HepG2 (cell line): ENCODE measurements at places on chromosomes 1 and 21. TPM values are rescaled to one million over a fixed set of nuclear protein-coding genes. Genes with fewer than 3 reads are reported as not detected.

Gene TMPRSS2
- 1.7 and 1.9 TPM in 2 replicates for polyA plus RNA-seq

GRCh38 chr1:212981571-212982328, 31.4 kb downstream of the VASH2 start:
- H3K4me3 ChIP-seq: no peak overlapping the region
- no peak for DNase-seq
- no peaks in the 10 kb centered on the region for H3K27me3 ChIP-seq
- H3K27ac ChIP-seq: no peak overlapping the region
- H3K36me3 ChIP-seq: no peaks in the 10 kb centered on the region

Gene PALMD
- polyA plus RNA-seq: 4.6 and 5.5 TPM in 2 replicates

Gene NAXE
- polyA plus RNA-seq: 35.0 and 39.4 TPM in 2 replicates

Gene FMO1
- not detected in 2 replicates for polyA plus RNA-seq

Gene TAS1R1
- 1.6 and 1.9 TPM in 2 replicates for polyA plus RNA-seq

Gene SPRR2A
- not detected in 2 replicates for polyA plus RNA-seq

- no peaks in the 10 kb centered on the region for H3K4me1 ChIP-seq
- no peak overlapping the region for H3K27ac ChIP-seq
- no peaks in the 10 kb centered on the region for H3K36me3 ChIP-seq
- no peak for DNase-seq
- H3K27me3 ChIP-seq: no peaks in the 10 kb centered on the region
Observed at GRCh38 chr1:197307551-197307950, 39.5 kb downstream of the CRB1 start.

DNA sequence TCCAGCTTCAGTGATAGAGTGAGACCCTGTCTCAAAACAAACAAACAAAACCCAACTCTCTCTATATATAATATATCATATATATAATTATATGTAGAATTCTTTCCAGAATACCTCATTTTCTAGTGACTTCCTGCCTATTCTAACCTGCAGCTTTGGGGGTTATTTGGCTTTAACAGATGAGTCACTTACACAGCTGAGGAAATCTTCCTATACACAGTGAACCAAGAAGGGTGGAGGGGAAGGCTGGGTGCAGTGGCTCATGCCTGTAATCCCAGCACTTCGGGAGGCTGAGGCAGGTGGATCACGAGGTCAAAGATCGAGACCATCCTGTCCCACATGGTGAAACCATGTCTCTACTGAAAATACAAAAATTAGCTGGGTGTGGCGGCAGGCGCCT, 9.2 kb downstream of the RAB29 start:
- no peaks in the 10 kb centered on the region for H3K4me1 ChIP-seq
- H3K36me3 ChIP-seq: no peaks in the 10 kb centered on the region
- DNase-seq: no peak
- H3K27ac ChIP-seq: no peak overlapping the region

Gene MYBPH
- polyA plus RNA-seq: 0.04 TPM in 1 of 2 replicates, not detected in the other

- H3K4me1 ChIP-seq: peaks cover 8% of the 10 kb centered on the region; the same call in 1 of the 2 replicates
- H3K27ac ChIP-seq: no peak overlapping the region
- no peaks in the 10 kb centered on the region for H3K36me3 ChIP-seq
- DNase-seq: no peak
- no peak overlapping the region for H3K4me3 ChIP-seq
Observed at GRCh38 chr1:223730479-223731132, 18.3 kb downstream of the CAPN2 start.

Gene AVPR1B
- 0.05 and 0.07 TPM in 2 replicates for polyA plus RNA-seq

DNA sequence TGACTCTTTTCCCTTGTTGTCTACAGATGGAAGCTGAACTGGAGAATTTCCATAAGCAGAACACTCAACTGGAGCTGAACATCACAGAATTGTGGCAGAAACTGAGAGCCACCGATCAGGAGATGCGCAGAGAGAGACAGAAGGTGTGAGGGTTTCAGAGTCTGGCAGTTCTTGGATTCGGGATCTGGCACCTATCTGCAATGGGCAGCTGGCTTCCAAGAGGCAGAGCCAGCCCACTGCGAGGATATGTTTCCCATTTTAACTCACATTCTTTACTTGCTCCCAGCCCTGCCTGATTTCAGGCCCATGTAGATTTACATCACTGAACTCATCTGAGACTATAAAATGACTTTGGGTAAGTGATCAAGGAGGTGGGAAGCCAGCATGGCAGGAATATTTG, 37.3 kb upstream of the TMEM125 start:
- H3K27ac ChIP-seq: no peak overlapping the region
- no peaks in the 10 kb centered on the region for H3K4me1 ChIP-seq
- DNase-seq: no peak
- H3K36me3 ChIP-seq: no peaks in the 10 kb centered on the region
- no peak overlapping the region for H3K4me3 ChIP-seq

Gene CRP
- not detected in 2 replicates for polyA plus RNA-seq

Gene LRRC38
- not detected in 2 replicates for polyA plus RNA-seq

DNA sequence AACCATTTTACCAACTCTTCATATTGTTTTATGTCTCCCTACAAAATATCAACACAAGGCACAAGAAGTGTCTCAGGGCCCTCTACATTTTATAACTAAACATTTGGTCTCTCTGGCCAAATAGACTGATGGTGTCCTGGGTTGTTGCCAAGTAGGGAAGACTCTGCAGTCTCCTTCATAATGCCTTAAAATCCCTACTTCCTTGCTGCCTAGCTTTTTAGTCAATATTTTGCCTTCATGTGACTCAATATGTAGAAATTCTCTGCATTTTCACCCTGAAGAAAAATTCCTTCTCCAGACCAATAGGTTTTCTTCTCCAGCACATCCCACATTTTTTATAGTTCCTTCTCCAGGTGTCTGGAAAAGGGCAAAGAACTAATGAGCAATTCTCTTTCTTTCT, 72.6 kb upstream of the IPO9 start:
- H3K27ac ChIP-seq: no peak overlapping the region
- peaks cover 9% of the 10 kb centered on the region for H3K4me1 ChIP-seq
- H3K36me3 ChIP-seq: no peaks in the 10 kb centered on the region
- H3K27me3 ChIP-seq: no peaks in the 10 kb centered on the region; the same call in 1 of the 3 replicates

Gene KCNH1
- polyA plus RNA-seq: not detected in 2 replicates

GRCh38 chr1:110058591-110058990, 11.9 kb downstream of the ALX3 start:
- H3K4me1 ChIP-seq: peaks cover 17% of the 10 kb centered on the region
- no peak overlapping the region for H3K27ac ChIP-seq
- no peak overlapping the region for H3K4me3 ChIP-seq
- no peaks in the 10 kb centered on the region for H3K27me3 ChIP-seq
- H3K36me3 ChIP-seq: peaks cover 45% of the 10 kb centered on the region

Gene F5
- polyA plus RNA-seq: 64.0 and 65.5 TPM in 2 replicates

DNA sequence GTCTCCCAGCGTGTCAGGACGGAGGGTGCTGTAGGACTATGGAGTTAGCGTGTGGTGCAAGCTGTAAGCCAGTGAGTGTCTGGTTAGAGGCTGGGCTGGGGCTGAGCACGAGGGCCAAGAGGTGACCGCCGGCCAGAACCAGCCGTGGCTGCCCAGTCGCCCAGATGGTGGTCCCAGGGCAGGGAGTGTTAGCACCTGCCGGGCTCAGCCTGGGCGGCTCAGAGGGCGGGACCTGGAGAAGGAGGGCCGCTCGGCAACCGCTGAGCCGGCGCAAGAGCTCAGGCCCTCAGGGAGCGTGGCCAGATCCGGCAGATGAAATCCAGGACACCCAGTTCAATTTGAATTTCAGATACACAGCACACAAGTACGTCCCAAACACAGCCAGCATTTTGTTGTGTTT, 87.9 kb downstream of the PRDM16 start:
- H3K27me3 ChIP-seq: no peaks in the 10 kb centered on the region
- DNase-seq: no peak
- H3K27ac ChIP-seq: no peak overlapping the region
- H3K4me3 ChIP-seq: no peak overlapping the region
- H3K36me3 ChIP-seq: no peaks in the 10 kb centered on the region

GRCh38 chr1:2206813-2207487, 12.4 kb upstream of the FAAP20 start:
- DNase-seq: no peak
- peaks cover 70% of the 10 kb centered on the region for H3K4me1 ChIP-seq
- peak overlapping the region; percentile 76 for H3K4me3 ChIP-seq
- no peaks in the 10 kb centered on the region; the same call in 1 of the 2 replicates for H3K27me3 ChIP-seq
- no peaks in the 10 kb centered on the region for H3K36me3 ChIP-seq
- H3K27ac ChIP-seq: peak overlapping the region; percentile 95

- H3K36me3 ChIP-seq: peaks cover 3% of the 10 kb centered on the region; the same call in 1 of the 2 replicates
- DNase-seq: no peak
- no peaks in the 10 kb centered on the region for H3K27me3 ChIP-seq
- H3K4me1 ChIP-seq: peaks cover 38% of the 10 kb centered on the region
- H3K27ac ChIP-seq: no peak overlapping the region
- no peak overlapping the region for H3K4me3 ChIP-seq
Observed at GRCh38 chr1:202802998-202803932, 5.0 kb downstream of the KDM5B start.

DNA sequence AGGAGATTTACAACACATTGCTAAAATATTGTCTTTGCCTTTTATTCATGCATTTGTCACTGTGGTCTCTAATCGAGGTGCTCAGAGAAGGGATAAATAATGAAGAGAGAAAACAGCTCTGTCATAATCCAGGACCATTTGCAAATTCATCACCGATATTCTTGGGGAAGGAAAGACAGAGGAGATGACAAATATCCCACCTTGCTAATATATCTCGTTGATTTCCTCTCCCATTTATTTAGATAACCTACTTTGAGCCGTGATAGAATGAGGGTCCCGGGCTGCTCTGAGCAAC, 86.9 kb downstream of the PRDM16 start:
- no peaks in the 10 kb centered on the region for H3K27me3 ChIP-seq
- no peaks in the 10 kb centered on the region for H3K4me1 ChIP-seq
- H3K27ac ChIP-seq: no peak overlapping the region
- DNase-seq: no peak

Gene RAB42
- polyA plus RNA-seq: 166 and 170 TPM in 2 replicates

Gene AIM2
- not detected in 2 replicates for polyA plus RNA-seq

Gene RYR2
- polyA plus RNA-seq: not detected in 2 replicates

DNA sequence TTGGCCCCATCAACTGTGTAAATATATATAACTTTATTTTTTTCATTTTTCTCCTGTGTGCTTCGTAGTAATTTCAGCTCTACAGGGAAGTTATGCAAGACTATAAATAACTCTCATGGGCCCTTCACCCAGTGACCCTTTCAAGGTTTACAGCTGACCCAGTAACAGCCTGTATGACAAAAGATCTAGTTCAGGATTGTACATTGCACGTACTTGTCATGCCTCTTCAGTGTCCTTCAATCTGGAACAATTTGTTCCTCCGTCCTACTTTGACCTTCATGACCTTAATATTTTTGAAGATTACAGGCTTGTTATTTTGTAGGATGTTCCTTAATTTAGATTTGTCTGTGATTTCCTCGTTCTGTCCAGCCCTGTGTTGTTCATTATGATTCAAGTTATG, 40.5 kb downstream of the BRINP2 start:
- no peaks in the 10 kb centered on the region; the same call in 1 of the 2 replicates for H3K4me1 ChIP-seq
- no peak overlapping the region for H3K27ac ChIP-seq
- H3K27me3 ChIP-seq: no peaks in the 10 kb centered on the region
- H3K36me3 ChIP-seq: no peaks in the 10 kb centered on the region

Gene GUCA2A
- not detected in 2 replicates for polyA plus RNA-seq

- H3K27me3 ChIP-seq: no peaks in the 10 kb centered on the region
- peak; percentile 20 for DNase-seq
- H3K36me3 ChIP-seq: no peaks in the 10 kb centered on the region
- H3K27ac ChIP-seq: peak overlapping the region; percentile 95
- no peak overlapping the region for H3K4me3 ChIP-seq
Observed at GRCh38 chr1:169146576-169147214, 40.2 kb downstream of the ATP1B1 start.

- no peak for DNase-seq
- H3K4me3 ChIP-seq: no peak overlapping the region
- no peaks in the 10 kb centered on the region for H3K27me3 ChIP-seq
- H3K27ac ChIP-seq: no peak overlapping the region
- H3K4me1 ChIP-seq: peaks cover 57% of the 10 kb centered on the region
Observed at GRCh38 chr1:228870041-228870713, 134.9 kb downstream of the RHOU start.

DNA sequence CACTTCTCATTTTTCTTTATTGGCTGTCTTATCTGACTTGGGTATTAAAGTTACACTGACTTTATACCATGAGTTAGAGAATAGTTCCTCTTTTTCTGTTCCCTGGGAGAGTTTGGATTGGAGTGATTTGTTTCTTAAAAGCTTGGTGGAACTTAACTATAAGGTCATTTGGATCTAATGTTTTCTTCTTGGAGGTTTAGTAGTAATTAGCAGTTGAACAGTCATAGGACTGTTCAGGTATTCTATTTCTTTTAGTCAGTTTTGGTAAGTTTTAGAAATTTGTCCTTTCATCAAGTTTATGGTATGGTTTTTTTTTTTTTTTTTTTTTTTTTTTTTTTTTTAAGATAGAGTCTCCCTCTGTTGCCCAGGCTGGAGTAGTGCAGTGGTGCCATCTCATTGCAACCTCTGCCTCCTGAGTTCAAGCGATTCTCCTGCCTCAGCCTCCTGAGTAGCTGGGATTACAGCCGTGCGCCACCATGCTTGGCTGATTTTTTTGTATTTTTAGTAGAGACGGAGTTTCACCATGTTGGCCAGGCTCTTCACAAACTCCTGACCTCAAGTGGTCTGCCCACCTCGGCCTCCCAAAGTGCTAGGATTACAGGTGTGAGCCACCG, 6.3 kb downstream of the TTC3 start:
- no peaks in the 10 kb centered on the region for H3K36me3 ChIP-seq
- no peaks in the 10 kb centered on the region for H3K27me3 ChIP-seq
- no peak overlapping the region for H3K27ac ChIP-seq
- no peak overlapping the region for H3K4me3 ChIP-seq

DNA sequence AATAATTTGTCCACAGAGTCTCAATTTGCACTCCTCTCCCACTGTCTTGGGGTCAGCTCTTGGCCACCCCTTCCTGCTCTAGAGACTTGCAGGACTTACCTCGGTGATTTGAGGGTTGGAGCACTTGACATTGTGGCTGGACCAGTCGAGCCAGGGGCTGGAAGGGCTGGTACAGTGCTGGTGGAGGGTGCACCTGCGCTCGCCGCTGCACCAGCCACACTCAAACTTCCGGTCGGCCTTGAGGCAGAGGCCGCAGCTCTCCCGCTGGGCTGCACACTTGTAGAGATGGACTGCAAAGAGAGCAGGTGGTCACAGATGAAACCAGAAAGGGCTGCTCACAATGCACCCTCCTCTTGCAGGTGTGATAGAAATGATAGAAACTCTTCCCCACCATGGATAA, 165.0 kb downstream of the PLXNA2 start:
- DNase-seq: no peak
- no peaks in the 10 kb centered on the region for H3K27me3 ChIP-seq
- H3K36me3 ChIP-seq: no peaks in the 10 kb centered on the region

DNA sequence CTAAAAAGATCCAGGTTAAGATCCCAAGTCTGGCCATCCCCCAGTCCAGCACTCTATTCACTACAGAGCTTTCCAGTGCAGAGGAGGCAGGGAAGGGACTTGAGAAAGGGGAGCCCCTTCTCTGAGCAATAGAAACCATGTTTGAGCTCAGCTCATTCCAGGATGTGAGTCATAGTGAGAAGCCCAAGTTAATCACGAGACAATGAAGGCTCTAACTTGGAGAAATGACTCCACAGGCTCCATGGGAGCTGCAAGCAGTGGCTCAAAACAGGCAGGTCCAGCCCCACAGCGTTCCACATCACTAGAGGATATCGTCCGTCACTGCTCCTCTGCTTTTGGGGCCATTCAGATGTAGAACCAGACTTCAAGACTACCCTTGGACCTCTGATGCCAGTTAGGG, 59.1 kb downstream of the CAMK2N1 start:
- H3K27ac ChIP-seq: no peak overlapping the region
- H3K4me1 ChIP-seq: no peaks in the 10 kb centered on the region
- peaks cover 4% of the 10 kb centered on the region; the same call in 1 of the 3 replicates for H3K27me3 ChIP-seq
- no peaks in the 10 kb centered on the region for H3K36me3 ChIP-seq
- H3K4me3 ChIP-seq: no peak overlapping the region
